ENCODE measurements at places on chromosomes 16 and 17.

DNA sequence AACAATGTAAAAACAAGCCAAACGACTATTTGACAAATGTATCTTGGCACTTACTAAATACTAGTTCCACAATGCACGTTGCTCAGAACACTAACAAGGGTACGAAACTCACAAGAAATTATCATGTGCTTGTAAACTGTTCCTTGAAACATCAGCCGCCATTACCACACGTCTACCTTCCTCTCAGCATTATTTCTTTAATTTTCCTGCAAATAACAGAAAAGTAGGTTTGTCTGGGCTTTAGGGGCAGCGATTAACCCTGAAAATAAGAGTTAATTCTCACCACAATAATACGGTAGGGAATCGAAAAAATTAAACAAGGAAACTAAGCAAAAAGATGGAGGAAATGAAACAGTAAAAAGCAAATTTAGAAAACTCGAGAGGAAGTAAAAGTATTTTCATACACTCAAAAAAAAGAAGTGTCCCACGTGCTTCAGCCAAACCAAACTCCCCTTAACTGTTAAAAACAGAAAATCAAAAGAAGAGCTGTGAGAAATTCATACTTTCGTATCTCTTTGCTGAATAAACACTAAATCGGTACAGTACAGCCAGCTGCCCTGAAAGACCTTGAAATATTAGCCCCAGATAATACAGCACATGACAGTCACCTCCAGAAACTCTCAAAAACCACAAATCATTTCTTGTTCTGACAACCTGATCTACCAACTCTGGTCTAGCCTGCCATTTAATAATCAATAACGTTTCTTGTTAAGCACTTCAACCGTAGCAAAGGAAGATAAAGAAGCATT lies 1.2 kb downstream of the ARHGAP17 start:
- peaks cover 12% of the 10 kb centered on the region for H3K36me3 ChIP-seq
- peak overlapping the region; percentile 70 for H3K27ac ChIP-seq
- no peak for DNase-seq

- no peak overlapping the region for H3K27ac ChIP-seq
- peaks cover 8% of the 10 kb centered on the region for H3K4me1 ChIP-seq
- peaks cover 6% of the 10 kb centered on the region for H3K36me3 ChIP-seq
- no peak overlapping the region for H3K4me3 ChIP-seq
These were observed 3.5 kb upstream of the RBBP6 start for GRCh38 chr16:24535827-24536226.

GRCh38 chr17:64216338-64217248 lies 46.5 kb downstream of the TEX2 start:
- peaks cover 20% of the 10 kb centered on the region for H3K36me3 ChIP-seq
- no peaks in the 10 kb centered on the region for H3K27me3 ChIP-seq
- peak overlapping the region; percentile 58 for H3K27ac ChIP-seq
- H3K4me3 ChIP-seq: no peak overlapping the region

DNA sequence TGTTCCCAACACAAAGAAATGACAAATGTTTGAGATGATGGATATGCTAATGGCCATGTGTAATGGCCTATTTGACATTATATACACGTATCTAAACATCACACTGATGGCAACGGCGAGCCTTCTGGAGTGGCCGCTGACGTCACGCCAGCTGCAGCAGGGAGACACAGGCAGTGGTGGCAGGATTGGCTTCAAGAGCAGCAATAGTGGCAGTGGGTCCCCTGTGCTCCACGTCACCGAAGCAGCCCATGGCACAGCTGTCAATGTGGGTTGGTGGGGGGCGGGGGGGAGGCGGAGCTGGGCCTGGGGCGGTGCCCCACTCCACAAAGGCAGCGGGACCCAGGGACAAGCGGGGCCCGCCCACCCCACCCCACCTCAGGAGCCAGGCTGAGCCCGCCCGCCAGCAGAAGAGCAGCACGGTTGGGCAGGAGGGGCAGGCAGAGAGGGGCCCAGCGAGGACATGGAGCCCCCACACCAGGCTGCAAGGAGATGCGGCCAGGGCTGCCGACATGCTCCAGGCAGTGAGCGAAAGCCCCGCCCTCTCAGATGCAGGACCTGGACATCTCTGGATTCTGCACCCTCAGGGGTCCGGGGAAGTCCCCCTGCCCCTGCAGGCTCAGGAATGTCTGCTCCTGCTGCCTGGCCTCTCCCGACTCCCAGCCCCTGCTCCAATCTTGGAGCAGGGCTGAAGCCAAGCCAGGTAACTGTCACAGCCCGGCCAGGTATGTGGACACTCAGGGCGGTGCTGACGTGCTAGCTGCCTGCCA lies 64.6 kb downstream of the USP32 start:
- no peak for DNase-seq
- H3K4me3 ChIP-seq: peak overlapping the region; percentile 77
- no peak overlapping the region for H3K27ac ChIP-seq
- peaks cover 4% of the 10 kb centered on the region for H3K4me1 ChIP-seq

GRCh38 chr17:34400301-34400931 lies 37.4 kb upstream of the CCL1 start:
- H3K27me3 ChIP-seq: peaks cover 3% of the 10 kb centered on the region
- no peak for DNase-seq
- no peak overlapping the region for H3K4me3 ChIP-seq
- H3K27ac ChIP-seq: no peak overlapping the region

DNA sequence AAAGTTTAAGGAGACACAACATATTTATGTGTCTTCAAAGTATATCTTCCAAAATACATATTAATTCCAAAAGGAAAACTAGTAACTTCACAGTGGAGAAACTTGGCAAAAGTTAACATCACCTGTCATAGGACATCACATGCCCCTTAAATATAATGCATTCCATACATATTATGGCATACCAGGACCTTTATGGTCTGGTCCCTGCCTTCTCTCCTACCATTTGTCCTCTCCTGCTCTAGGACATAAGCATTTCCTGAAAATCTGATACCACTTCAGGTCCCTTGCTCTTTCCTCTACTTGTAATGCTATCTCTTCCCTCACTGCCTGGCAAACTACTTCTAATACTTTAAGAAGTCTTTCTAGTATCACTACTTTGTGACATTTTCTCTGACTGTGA lies 168.1 kb upstream of the RBL2 start:
- H3K4me3 ChIP-seq: no peak overlapping the region
- H3K4me1 ChIP-seq: no peaks in the 10 kb centered on the region
- no peak overlapping the region for H3K27ac ChIP-seq

- H3K36me3 ChIP-seq: no peaks in the 10 kb centered on the region
- no peak for DNase-seq
- peaks cover 12% of the 10 kb centered on the region for H3K4me1 ChIP-seq
- H3K27ac ChIP-seq: no peak overlapping the region
- H3K4me3 ChIP-seq: no peak overlapping the region
- H3K27me3 ChIP-seq: no peaks in the 10 kb centered on the region
These were observed 64.3 kb downstream of the CENPV start for GRCh38 chr17:16288860-16289571.

- H3K27me3 ChIP-seq: peaks cover 14% of the 10 kb centered on the region
- DNase-seq: no peak
- H3K4me3 ChIP-seq: no peak overlapping the region
- peaks cover 9% of the 10 kb centered on the region for H3K36me3 ChIP-seq
- H3K27ac ChIP-seq: no peak overlapping the region
These were observed 88.9 kb downstream of the C16orf78 start for GRCh38 chr16:49462362-49462988.

DNA sequence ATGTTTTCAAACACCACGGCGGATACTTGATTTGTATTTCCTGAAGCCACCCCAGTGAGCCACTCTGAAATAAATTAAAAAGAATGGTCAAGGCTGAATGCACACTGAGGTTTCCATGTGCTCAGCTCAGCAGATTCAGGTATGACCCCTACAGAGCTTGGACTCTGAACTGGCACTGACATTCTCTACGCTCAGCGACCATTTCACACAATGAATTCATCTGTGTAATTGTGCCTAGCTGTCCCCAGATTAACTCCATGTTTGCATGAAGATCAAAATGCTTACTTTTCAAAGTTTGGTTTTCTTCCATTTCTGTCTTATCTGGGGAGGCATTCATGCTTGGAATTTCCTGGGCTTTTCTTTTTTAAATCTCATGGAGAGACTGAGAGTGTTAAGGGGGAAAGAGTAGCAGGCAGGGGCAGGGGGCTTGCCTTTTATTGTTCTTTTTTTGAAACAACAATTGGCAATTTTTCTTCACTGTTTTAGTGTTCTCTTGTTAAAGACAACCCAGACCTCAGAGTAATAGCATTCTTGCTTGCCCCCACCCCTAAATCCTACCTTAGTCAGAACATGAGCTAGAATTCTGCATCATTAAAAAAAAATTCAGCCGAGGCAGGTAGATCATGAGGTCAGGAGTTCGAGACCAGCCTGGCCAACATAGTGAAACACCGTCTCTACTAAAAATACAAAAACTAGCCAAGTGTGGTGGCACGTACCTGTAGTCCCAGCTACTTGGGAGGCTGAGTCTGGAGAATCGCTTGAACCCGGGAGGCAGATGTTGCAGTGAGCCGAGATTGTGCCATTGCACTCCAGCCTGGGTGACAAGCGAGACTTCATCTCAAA lies 85.5 kb upstream of the HNF1B start:
- H3K4me3 ChIP-seq: no peak overlapping the region
- DNase-seq: no peak
- no peaks in the 10 kb centered on the region for H3K36me3 ChIP-seq
- H3K27ac ChIP-seq: peak overlapping the region; percentile 86

GRCh38 chr17:75576661-75577060 lies 10.9 kb upstream of the MYO15B start:
- H3K27me3 ChIP-seq: no peaks in the 10 kb centered on the region
- H3K4me1 ChIP-seq: no peaks in the 10 kb centered on the region
- no peak for DNase-seq
- no peak overlapping the region for H3K27ac ChIP-seq
- H3K4me3 ChIP-seq: no peak overlapping the region
- no peaks in the 10 kb centered on the region for H3K36me3 ChIP-seq

DNA sequence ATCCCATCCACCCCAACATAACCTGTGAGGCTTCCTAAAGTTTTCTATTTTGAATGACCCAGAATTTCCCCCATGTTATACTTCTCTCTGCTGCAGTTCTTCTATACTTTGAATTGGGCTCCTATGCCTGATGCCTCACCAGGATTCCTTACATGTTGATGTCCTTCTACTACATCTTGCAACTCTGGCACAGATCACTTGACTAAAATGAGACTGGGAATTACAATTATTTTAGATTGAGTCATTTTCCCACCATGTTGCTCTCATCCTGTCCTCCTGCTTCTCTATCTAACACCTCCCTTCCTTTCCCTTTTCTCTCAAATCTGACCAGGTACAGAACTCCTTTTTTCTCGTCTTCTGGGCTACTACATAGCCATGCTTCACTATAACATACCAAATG lies 314.0 kb upstream of the KCNJ16 start:
- H3K27ac ChIP-seq: no peak overlapping the region
- H3K4me3 ChIP-seq: no peak overlapping the region

DNA sequence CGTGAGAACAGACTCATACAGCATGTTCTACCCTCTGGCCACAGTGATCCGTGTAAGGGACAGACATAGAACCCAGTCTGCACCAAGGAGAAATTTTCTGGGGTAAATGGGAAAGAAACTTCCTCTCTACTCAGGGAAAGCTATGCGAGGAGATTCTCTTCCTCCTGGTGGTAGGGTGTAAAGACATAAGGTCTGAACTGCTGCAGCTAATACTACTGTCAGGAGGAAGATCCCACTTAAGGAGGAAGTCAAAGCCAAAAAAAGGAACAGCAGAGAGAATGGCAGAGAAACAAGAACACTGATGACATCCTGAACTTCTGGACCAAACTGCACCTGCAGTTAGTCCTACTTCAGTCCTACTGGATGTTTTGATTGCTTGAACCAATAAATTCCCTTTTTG lies 7.1 kb upstream of the TM4SF5 start:
- no peak overlapping the region for H3K4me3 ChIP-seq
- peaks cover 3% of the 10 kb centered on the region for H3K4me1 ChIP-seq
- H3K27ac ChIP-seq: peak overlapping the region; percentile 6
- H3K27me3 ChIP-seq: peaks cover 2% of the 10 kb centered on the region

DNA sequence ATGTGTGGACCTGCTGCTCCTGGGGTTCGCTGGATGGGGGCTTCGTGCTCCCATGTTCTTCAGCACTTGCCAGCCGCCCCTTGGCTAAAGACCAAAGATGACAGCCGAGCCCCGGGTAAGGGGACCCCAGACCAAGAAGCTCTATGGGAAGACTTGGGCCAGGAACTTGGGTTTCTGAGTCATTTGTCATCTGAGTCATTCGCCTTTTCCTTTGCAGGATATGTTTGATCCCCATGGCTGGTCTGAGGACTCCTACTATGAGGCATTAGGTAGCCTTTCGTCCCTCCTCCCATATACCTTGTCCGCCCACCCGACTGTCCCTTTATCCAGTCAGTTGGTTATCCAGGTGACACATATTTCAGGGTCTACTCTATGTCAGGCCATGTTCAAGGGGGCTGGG lies 17.7 kb upstream of the ITGB4 start:
- H3K4me1 ChIP-seq: no peaks in the 10 kb centered on the region
- peaks cover 60% of the 10 kb centered on the region for H3K36me3 ChIP-seq
- H3K27ac ChIP-seq: no peak overlapping the region
- H3K4me3 ChIP-seq: no peak overlapping the region

GRCh38 chr17:57601143-57601735 lies 143.9 kb downstream of the CCDC182 start:
- no peak overlapping the region for H3K4me3 ChIP-seq
- peaks cover 14% of the 10 kb centered on the region for H3K36me3 ChIP-seq
- peaks cover 15% of the 10 kb centered on the region for H3K27me3 ChIP-seq

GRCh38 chr17:75182319-75182568 lies 515 bp downstream of the SUMO2 start:
- no peak for DNase-seq
- peak overlapping the region; percentile 97 for H3K4me3 ChIP-seq
- peaks cover 26% of the 10 kb centered on the region for H3K36me3 ChIP-seq
- peaks cover 14% of the 10 kb centered on the region for H3K27me3 ChIP-seq

GRCh38 chr17:45248132-45248957 lies 13.5 kb downstream of the SPATA32 start:
- DNase-seq: no peak
- H3K4me1 ChIP-seq: peaks cover 33% of the 10 kb centered on the region
- no peak overlapping the region for H3K27ac ChIP-seq

DNA sequence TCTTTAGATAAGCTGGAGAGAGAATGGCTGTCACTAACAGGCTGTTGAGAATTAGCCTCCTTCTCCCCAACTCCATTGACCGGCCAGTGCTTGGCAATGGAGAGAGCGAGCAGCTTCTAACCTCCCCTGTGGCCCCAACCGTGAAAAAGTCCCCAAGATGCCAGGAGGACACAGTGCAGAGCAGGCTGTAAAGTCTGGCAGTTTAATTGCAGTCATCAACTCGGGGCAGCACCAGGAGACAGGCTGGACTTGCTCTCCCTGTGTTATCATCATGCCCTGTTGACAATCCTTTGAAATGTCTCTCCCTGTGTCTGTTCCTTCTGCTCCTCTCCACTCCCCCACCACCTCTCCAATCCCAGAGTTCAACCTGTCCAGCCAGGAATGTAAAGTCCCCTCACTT lies 705 bp upstream of the CDRT4 start:
- no peak overlapping the region for H3K27ac ChIP-seq
- peaks cover 6% of the 10 kb centered on the region for H3K36me3 ChIP-seq

- no peak for DNase-seq
- no peaks in the 10 kb centered on the region for H3K27me3 ChIP-seq
- no peak overlapping the region for H3K27ac ChIP-seq
- no peak overlapping the region for H3K4me3 ChIP-seq
- no peaks in the 10 kb centered on the region for H3K36me3 ChIP-seq
These were observed 241.5 kb upstream of the CNTNAP4 start for GRCh38 chr16:76035689-76036088.

Measured in endothelial cell (in vitro differentiated cells).